SK-N-DZ (cell line): ENCODE measurements at places on chromosomes 1 and 21.

DNA sequence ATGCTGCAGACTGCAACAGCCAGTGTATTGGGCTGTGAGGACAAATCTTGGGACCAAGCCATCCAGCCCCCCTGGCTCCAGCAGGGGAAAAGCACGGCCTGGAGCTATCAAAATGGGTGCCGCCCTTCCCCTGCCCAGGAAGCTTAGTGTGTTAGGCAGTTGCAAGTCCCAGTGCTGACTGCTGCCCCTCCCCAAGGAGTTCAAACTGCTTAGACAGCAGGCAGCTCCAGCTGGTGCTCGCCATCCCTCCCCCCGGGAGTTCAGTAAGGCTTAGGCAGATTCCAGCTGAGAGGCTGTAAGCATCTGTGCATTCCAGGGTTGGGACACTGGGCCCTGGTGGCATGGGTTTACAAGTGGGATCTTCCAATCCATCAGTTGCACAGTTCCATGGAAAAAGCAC, 579.6 kb upstream of the NR5A2 start:
- DNase-seq: peak; percentile 2

- DNase-seq: peak; percentile 50
These were observed 576 bp downstream of the CCN1 start for GRCh38 chr1:85580872-85581801.

DNA sequence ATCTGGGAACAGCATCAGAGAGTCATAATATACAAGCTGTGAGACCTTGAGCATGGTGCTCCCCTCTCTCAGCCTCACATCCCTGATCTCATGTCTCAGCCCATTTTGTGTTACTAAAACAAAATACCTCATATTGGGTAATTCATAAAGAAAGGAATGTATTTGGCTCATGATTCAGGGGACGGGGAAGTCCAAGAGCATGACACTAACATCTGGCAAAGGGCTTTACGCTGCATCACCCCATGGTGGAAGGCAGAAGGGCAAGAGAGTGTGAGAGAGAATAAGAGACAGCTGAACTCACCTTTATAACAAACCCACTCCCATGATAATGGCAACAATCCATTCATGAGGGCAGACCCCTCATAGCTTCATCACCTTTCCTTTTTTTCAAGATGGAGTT, 36.5 kb downstream of the RNASEL start:
- DNase-seq: no peak

DNA sequence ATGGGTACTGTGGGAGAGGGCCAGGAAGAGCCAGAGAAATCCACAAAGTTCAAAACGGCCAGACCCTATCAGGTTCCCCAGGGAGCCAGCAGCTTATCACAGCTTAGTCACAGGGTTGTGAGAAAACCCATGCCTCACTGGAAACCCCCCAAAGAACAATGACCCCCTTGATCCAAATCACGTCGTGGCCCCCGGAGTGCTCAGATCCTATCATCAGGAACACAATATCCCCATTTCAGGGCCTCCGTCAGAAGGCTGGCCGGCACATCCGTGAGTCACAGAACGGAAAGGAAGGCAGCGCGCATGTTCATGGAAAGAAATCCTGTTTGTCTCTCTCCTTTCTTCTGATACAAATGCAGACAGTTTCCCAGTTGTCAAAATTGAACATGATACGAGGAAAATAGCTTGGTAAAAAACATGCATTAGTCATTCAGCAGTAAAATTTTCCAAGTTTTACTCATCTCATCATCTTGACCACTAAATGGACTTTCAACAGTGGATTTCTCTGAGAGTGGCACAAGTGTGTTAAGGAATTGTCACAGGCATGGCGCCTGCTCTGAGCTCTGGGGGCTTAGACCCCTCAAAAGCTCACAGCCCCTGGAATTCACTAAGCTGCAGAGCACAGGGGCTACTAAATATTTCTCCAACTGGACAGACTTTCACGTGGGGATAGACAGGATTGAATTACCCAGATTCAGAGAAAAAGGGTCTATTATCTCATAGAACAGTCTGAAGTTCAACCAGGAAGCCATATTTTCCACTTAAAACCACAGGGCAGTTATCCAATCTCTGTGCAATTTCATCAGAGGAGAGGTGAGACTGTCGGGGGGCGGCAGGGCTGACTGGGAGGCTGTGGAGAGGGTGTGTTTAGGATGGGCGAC, 124.8 kb downstream of the RIPK4 start:
- DNase-seq: no peak

DNA sequence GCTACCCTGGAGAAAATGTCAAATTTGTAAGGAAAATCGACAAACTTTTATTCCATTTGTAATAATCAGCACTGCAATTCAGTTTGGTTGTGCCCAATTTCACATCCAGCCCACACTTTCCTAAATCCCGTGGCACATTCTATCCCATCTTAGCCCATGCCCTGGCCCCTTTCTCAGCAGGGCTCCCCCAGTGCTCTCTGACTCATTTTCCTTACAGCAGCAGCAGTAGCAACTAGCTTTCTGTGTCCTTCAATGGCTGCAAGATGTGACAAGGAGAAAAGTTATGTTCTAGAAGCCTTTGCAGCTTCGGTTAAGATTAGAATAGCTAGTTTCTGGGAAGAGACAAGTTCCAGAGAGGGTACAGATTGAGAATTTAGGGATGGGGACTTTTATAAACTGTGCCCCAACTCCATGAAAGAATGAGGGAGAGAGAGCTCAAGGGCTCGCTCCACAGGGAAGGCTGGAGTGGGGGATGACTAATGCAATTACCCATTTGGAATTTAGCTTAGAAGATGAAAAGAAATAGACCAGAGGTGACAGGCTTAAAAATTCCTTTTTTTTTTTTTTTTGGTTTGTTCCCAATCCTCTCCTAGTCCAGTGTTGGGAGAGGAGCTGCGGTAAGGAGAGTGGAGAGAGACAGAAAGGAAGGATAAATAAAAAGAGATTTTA, 47.0 kb upstream of the POU2F1 start:
- DNase-seq: no peak

GRCh38 chr1:116711263-116711840, 42.9 kb upstream of the CD2 start:
- DNase-seq: peak; percentile 17

GRCh38 chr1:228036701-228037231, 30.0 kb downstream of the WNT3A start:
- DNase-seq: no peak

DNA sequence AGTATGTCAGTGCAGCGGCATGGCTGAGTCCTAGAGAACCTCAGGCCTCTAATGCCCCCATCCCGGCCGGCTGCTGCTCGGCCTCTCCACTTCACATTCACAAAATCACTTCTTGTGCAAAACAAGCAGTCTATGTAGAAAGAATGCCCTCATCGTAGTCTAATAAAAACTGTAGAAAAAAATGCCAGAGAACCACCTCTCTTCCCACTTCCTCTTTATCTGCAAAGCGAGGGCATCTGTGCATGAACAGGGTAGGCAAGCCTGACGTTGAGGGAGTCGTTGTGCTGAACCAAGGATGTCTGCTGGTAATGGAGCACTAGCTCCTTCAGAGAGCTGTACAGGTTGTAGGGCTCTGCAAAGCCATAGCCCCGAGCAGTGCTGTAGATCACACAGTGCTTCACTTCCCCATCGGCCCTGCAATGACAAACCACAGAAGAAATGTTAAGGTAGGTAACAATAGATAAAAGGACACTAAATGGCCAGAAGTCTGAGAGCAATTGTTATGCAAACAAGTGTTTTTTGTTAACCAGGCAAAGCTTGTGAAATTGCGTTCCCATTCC, 88.9 kb downstream of the PIK3R3 start:
- no peak for DNase-seq

- DNase-seq: no peak
These were observed 6.5 kb upstream of the SDHB start for GRCh38 chr1:17060306-17060749.

GRCh38 chr21:16058896-16059295, 329.1 kb downstream of the USP25 start:
- no peak for DNase-seq

DNA sequence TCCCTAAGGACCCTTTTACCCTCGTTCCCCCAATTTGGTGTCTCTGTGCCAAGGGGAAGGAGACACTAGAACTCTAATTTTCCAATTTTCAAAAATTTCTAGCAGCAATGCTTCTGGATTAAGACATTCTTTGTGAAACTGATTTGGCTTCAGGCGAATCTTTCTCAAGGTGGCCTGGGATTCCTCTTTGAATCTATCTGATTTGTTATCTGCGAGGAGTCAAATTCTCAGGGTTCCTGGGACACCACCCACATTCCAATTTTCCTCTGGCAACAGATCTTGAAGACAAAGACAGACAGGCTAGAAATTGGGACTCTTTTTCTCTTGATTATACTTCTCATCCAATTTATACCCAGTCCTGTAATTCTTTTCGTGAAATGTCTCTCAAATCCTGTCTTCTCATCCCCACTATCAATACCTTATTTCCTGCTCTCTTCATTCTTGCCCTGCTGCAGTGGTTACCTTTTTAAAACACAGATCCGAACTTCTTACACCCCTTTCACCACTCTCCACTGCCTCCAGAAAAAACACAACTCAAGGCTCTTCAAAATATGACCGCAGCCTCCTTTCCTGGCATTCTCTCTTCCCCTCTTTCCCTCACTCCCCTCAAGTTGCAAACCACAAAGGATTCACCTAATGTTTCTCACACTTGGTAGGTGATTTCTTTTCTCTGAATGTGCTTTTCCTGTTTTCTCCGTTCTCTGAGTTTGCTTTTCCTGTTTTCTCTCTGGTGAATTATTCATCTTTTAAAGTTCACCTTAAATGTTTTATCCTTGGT, 2.7 kb upstream of the MPZL1 start:
- no peak for DNase-seq

DNA sequence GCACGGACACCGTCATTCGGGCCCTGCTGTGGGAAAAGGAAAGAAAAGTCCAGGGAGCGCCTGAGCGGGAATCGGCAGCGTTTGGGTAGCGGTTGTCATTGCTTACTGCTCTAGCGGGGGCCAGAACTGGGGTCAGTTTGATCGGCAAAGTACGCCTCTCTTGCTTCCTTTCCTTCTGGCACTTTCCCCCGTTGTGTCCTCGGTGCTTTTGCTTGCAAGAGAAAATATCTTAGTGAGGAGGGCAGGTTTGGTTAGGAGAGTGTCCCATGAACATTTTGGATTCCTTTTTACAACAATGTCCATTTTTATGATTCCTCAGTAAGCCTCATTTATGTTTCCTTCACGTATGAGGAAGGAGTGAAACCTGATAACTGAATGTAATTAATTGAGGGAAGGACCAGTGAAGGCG, 670 bp downstream of the ST3GAL3 start:
- DNase-seq: peak; percentile 34

DNA sequence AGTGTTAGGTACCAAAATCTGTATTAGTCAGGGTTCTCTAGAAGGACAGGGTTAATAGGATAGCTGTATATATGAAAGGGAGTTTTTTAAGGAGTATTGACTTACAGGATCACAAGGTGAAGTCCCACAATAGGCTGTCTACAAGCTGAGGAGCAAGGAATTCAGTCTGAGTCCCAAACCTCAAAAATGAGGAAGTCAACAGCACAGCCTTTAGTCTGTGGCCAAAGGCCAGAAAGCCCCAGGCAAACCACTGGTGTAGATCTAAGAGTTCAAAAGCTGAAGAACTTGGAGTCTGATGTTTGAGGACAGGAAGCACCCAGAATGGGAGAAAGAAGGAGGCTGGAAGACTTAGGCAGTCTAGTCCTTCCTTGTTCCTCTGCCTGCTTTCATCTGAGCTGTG, 487.5 kb upstream of the CHRM3 start:
- DNase-seq: no peak

GRCh38 chr1:45018599-45019230, 6.7 kb downstream of the UROD start:
- peak; percentile 70 for DNase-seq

GRCh38 chr1:225670806-225671733, 18.1 kb upstream of the ENAH start:
- no peak for DNase-seq

DNA sequence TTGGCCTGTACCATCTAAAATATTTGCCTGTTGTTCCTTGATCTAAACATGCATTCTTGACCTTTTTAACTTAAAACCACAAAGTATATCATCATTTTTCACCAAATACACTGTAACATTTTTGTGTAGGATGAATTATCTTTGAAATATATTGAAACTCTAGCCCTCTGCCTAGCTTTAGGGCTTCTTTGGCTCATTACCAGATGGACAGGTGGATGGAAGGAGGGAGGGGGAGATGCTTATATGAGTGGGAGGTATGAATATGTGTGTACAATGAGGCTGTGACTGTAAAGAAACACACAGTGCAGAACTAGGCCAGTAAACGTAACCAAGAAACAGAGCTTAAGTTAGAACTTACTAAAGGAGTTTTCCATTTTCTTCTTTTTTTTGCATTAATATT, 118.5 kb downstream of the ESRRG start:
- DNase-seq: no peak

- no peak for DNase-seq
These were observed 4.4 kb downstream of the HPCA start for GRCh38 chr1:32890516-32891240.

GRCh38 chr1:211549092-211549711, 29.8 kb downstream of the SLC30A1 start:
- DNase-seq: no peak

GRCh38 chr1:161676958-161677689, 14.2 kb downstream of the FCGR2B start:
- DNase-seq: no peak

DNA sequence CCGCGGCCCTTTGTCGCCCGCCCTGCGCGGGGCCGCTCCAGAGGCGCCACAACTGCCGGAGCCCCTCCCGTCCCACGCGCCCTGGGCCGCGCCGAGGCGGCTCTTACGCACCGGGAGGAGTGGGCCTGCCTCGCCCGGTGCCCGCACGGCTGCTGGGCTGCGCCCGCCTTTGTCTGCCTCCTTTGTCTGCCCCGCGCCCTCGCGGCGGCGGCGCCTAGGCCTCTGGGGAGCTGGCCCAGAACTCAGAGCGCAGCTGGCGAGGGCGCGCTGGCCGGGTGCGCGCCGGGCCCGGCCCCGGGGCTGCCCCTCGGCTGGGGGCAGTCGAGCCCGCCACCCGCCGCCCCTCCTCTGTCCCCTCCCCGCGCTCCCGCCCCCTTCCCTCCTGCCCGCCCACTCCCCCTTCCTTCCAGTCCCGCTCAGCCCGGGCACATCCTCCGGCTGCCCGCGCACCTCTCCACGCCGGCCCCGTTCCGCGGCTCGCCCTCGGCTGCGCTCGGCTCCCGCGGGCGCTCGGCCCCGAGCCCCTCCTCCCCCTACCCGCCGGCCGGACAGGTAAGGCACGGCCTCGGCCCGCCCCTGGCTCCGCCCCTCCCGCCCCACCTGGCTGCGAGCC, at the start of gene DRAXIN:
DRAXIN (plus strand) TSS at position 409 of the 613 bp plus-strand sequence. CDS start 14,549 bp downstream, outside the sequence.
- peak; percentile 46 for DNase-seq

- no peak for DNase-seq
These were observed 158.1 kb downstream of the LTN1 start for GRCh38 chr21:28834335-28835238.
